Lower leg skin (tissue), 4 donors: ENCODE measurements at places on chromosomes 7 and 10. TPM values are rescaled to one million over a fixed set of nuclear protein-coding genes. Genes with fewer than 3 reads are reported as not detected.

Gene ECHDC3
- 87.5 TPM for total RNA-seq

DNA sequence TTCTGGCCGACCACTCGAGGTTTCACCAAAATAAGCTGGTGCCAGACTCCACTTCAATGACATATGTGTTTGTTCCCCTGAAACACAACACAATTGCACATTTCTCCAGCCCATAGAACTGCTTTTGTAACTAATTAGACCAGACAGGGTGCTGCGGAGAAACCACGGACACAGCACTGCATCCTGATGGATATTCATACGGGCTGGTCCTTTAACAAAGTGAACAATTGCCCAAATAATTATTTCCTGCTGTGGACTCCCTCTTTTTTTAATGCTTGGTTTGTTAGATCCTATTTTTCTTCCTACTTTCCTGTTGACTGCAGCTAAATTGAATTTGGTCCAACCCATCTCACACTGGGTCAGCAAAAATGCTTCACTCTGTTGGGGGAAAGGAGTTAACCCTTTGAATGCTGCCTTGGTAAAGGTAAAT is 198.6 kb upstream of the BMPER start:
- DNase-seq: no peak

DNA sequence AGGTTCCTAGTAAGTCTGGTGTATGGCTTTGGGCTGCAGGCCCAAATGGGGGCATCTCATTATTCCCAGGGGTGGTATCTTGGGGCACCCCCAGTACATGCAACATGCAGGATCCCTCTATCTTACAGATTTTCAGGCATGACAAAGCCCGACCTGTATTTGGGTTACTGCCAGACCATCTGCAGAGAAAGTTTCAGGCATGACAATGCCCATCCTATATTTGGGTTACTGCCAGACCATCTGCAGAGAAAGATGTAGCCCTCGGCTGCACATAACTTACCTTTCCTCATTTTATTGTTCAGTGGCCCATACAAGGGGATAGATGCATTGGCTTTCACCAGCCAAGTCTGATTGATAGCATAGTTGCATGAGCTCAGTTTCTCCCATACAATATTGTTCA is 112.2 kb upstream of the RAB18 start:
- no peak for DNase-seq

GRCh38 chr10:28685717-28686116 is 8.4 kb downstream of the BAMBI start:
- no peak for DNase-seq

- DNase-seq: no peak
These were observed 40.2 kb upstream of the SLC26A3 start for GRCh38 chr7:107843184-107843583.

Gene MMD2
- total RNA-seq: not detected

Gene P4HA1
- 23.2 TPM for total RNA-seq

Gene RPEL1
- total RNA-seq: not detected

GRCh38 chr7:131546583-131547141 is 9.8 kb downstream of the PODXL start:
- DNase-seq: no peak

DNA sequence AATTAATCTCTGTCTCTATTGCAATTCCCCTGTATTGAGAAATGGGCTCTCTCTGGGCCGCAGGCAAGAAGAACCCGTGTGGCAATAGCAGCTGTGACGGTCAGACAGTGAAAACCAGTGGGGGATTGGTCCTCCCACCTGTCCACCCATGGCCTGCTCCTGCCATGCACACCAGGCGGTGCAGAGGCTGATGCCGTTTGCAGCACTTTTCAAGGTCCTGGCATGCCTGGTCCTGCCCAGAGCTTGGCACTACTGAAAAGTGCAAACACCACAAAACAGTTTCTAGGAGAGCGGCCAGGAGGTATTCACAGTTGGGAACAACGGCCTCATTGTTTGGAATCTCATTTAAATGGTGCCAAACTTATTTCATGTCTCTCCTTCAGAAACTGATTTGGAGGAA is 41.5 kb downstream of the PSPH start:
- DNase-seq: peak; percentile 20

Gene NPY4R2
- total RNA-seq: not detected

GRCh38 chr10:47094126-47094525 is 182.9 kb downstream of the PTPN20 start:
- peak; percentile 56 for DNase-seq

Gene H2BK1
- not detected for total RNA-seq

DNA sequence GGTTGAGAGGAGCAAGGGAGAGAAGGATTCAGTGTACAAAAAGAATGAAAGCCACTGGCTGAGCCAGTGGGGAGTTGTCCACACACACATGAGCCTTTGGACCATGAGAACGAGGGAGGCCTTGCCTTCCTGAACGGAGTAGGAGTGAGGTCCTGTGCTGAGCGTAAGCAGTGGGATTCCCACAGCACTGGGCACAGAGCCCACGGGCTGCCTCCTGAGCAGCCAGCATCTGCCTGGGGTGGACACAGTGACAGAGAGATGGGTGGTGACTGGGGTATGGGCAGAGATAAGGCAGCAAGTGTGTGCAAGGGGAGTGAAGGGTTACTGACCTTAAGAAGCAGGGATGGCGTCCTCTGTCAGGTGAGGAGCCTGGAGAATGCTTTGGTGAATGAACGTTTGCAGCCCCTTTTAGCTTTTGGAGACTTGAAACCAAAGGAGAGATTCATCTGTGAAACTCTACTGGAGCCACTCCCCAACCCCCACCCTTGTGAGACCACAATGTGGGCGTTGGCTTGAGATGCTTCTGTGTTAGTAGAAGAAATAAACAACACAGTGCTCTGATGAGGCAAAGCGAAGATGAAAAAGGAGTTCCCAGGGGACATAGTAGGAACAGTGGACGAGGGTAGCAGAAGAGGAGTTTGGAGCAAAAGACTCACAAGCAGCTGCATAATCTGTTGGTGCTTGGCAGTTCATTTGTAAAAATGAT is 56.5 kb downstream of the FIGNL1 start:
- DNase-seq: no peak

- peak; percentile 95 for DNase-seq
These were observed at the start of gene CDK13 for GRCh38 chr7:39949971-39950472. TSS of gene CDK13 (plus strand) at chr7:39950256. CDS start at chr7:39950642, 386 bp downstream.
